ENCODE measurements at places on chromosomes 5 and 9.

DNA sequence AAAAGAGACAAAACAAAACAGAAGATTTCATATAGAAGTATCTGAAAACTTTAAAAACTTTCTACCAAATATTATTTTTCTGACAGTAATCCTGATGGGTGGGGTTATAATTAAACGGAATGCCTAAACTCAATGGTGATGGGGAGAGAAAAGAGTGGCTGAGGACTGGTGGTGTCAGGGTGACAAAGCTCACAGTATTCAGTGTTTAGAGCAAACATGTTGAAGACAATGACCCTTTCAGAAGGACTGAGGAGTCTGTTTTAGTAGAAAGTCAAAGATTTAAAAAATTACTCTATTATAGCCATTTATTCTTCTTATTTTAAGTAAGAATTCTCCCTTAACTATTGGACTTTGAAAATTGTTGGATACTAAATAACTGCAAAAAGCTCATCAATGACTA, 1144.0 kb downstream of the TAF11L14 start:
- no peak for DNase-seq

DNA sequence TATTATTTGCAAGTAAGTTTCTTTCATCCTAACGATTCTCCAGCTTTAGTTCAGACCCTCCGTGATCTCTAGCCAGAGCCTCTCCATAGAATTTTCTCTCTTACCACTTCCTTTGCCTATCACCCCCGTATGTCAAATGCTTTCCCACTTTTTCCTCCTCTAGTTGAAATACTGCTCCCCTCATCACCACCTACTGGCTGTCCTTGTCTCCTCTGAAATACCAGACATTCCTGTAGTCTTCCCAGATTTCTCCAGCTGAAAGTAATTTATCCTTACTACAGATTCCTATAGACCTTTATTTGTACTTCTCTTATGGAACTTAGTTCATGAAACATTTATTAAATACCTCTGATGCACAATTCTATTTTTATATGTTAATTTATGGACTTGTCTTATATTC, 36.0 kb upstream of the GLIPR2 start:
- no peak for DNase-seq

DNA sequence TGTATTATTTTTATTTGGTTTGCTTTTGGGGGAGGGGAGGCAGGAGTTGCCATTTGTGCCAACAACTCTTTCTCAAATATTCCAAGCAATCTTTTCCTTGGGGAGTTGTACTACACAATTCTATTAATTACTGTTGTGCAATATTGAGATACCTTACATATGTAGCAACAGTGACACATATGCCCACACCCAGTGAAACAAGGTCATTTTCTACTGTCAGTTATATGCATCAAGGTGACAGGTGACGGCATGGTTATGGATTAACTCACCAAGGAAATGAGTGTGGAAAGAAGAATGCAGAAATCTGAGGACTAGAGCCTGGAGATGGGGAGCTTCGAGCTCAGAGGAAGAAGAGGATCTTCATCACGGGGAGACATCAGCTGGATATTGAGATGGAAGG, 17.9 kb upstream of the MSMP start:
- no peak for DNase-seq

- peak; percentile 87 for DNase-seq
Observed at GRCh38 chr5:169258372-169259000, 42.5 kb downstream of the SLIT3 start.

- peak; percentile 45 for DNase-seq
Observed at GRCh38 chr5:32092938-32093812, 80.9 kb downstream of the GOLPH3 start.

- DNase-seq, result no peak
Observed at GRCh38 chr9:14466828-14467227, 152.9 kb upstream of the NFIB start.

DNA sequence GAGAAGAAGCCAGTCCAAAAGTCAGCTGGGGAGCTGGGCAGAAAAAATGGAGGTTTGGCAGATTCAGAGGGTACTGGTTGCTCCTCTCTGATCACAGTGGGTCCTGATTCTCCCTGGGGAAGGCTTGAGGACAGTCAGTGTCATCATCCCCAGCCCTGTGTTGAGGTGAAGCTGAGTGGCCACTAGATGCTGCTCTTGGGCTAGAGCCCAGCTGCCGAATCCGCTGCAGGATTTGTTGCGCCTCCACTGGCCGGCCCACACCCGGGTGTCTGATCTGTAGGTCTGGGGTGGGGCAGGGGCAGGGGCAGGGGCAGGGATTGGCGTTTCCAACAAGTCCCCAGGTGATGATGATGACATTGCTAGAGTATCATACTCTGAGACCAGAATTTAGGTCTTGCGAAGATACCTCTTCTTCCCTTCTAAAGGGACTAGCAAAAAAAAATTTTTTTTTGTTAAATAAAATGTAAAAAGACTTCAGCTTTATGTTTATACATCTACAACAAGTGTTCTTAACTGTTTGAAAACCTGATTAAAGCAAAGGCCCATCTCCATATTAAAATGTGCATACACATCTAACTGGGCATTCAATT, 106.8 kb downstream of the PDE6A start:
- peak; percentile 14 for DNase-seq

- no peak for DNase-seq
Observed at GRCh38 chr5:169637549-169638121, 560 bp downstream of the DOCK2 start.

DNA sequence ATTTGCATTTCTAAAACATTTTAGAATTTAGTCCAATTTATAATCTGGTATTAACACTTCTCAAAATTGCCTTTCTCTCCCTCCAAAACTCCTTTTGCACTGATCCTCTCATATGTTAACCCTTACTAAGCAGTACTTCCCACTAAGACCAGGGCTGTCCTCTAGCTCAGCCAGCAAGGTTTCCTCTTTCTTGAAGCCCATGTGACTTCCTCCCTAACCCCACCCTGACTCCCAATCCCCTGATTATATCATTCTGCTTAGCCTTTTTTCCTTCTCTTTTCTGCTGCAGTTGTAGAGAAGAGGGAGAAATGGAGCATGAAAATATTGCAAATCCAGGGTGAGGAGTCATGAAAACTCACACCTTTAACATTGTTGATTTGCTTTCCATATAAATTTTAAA, 241.7 kb downstream of the MCTP1 start:
- no peak for DNase-seq

DNA sequence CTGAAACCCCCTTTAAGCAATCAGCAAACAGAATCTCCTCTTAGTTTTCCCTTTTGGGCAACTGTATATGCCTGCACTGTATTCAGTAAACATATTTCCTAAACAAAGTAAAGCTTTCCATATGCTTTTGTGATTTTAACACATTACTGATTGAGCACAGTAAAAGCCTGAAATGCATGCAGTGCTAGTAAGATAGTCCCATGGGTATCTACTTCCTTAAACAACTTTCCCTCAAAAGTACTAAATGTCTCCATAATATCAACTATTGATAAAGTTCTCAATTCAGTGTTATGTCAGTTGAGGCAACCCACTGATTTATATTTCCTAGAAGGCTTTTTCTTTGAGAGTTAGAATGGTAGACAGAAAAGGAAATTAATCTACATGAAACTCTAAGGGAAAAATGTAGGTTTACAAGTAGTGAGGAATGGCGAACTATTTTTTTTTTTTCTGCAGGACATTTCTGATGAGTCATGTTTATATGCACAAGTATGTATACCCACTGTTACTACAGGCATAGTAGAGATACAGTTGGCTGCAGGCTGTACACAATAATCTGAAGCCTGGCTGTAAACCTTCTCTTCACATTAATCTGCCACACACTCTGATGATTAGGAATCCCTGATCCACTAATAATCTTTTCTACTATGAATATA, 31.2 kb upstream of the CEP120 start:
- DNase-seq, result no peak

Measured in AG09309 (cell line).